ENCODE measurements at places on chromosomes 3 and 15. TPM values are rescaled to one million over a fixed set of nuclear protein-coding genes. Genes with fewer than 3 reads are reported as not detected.

- DNase-seq = no peak
Measured at GRCh38 chr15:94670438-94671034, 439.2 kb downstream of the MCTP2 start.

- DNase-seq = peak; percentile 42
Measured at GRCh38 chr3:188241072-188241471, 87.1 kb downstream of the LPP start.

DNA sequence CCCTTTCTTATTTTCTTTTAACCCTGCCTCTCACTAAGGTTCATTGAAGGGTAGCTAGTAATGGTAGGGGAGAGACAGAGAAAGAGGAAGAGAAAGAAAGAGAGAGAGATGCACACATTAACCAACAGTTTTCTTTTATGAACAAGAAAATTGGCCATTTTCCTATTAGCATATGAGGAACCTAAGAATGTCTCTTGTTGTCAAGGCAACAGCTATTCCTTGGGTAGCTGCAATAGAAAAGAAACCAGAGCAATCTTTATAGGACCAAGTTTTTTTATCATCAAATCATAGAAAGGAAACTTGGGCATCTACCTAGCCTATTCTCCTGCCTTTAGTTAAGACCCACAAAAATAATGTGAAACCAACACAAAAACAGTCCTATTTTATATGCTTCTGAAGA, 15.0 kb upstream of the CCDC39 start:
- DNase-seq = no peak

The RHCG gene
- not detected for total RNA-seq

DNA sequence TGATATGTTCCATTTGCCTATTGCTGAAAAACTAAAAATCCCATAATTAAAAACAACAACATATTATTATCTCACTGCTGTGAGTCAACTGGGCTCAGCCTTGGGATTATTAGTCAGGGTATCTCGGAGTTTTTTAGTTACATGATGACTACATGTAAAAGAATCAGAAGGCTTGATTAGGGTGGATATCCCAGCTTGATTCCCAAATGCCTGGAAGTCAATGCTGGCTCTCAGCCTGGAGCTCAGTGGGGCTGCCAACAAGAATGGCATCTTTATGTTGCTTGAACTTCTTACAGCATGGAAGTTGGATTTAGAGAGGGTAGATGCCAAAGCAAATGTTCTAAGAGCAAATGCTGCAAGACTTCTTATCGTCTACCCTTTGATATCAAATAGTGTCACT, 278.5 kb downstream of the PLOD2 start:
- peak; percentile 68 for DNase-seq

DNA sequence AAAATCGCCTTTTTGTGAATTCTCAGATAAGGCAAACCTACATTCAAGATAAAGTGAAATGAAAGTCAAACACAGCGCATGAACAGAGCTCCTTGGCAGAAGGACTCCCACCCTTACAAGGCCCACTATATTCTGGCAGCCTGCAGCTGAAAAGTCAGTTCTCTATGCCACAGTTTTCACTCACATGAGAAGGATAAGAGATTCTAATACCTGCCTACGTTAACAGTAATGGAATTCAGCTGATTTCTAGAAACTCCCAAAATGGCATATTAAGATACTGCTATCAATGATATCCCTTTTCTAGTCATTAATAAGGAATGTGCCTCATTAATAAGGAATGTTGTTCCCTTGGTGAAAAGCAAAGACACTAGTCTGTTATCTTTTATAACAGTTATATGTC, 27.0 kb downstream of the SLC30A4 start:
- DNase-seq = no peak

The GOLGA8N gene
- 4.7 TPM for total RNA-seq

- peak; percentile 80 for DNase-seq
Measured at GRCh38 chr3:42839616-42840015, 30.4 kb downstream of the ACKR2 start.

- no peak for DNase-seq
Measured at GRCh38 chr15:45794712-45795439, 160.0 kb downstream of the SQOR start.

DNA sequence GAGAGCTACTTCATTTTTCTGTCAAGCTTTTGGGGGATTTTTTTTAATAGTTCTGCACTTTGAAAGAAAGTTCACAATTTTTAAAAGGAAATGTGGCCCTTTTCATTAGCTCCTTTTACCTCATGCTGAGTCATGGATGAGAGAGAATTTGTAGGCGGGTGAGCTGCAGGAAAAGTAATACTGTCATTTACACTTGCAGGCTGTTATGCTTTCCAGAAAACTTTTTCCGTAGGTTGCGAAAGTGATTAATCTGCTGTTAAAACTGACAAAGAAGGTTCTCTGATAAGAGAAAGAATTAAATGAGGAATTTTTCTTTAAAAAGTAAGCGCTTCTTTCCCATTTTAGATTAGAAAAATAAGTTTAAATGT, 430.2 kb downstream of the LPP start:
- peak; percentile 50 for DNase-seq

GRCh38 chr15:44137750-44138149, 57.3 kb downstream of the FRMD5 start:
- no peak for DNase-seq

DNA sequence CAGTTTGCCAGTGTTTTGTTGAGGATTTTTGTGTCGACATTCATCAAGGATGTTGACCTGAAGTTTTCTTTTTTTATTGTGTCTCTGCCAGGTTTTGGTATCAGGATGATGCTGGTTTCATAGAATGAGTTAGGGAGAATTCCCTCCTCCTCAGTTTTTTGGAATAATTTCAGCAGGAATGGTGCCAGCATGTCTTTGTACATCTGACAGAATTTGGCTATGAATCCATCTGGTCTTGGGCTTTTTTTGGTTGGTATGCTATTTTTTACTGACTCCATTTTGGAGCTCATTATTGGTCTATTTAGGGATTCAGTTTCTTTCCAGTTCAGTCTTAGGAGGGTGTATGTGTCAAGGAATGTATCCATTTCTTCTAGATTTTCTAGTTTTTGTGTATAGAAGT, 320.0 kb upstream of the PPP2R3A start:
- DNase-seq = no peak

The RASL12 gene
- 0.36 TPM for total RNA-seq

DNA sequence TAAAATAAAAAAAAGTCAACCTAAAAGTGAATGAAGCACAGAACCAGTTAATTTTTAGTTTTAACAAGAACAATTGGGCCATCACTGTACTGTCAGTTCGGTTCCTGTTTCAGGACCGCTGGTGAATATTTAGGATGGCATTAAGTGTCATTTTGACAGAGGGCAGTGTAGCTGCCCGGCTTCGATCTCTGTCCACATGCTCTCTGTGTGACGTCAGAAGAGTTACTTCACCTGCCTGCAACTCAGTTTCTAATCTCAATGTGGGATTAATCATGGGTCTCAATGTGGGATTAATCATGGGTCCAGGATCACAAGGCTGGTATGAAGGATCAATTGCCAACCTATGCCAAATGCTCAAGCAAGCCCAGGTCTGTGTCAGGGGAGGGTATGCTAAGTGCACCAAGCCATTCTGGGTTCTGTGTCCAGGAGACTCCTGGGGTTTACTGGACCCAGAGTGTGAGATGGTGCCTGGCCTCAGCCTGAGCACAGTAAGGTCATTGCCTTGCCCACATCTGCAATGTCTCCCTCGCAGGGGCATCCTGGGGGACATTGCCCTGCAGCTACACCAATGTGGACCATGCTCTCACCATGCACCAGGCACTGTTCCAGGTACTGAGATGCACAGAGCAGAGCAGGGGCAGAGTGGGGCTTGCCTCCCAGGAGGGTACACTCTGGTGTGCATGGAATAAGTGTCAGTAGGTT, 8.1 kb downstream of the GABRA5 start:
- no peak for DNase-seq

DNA sequence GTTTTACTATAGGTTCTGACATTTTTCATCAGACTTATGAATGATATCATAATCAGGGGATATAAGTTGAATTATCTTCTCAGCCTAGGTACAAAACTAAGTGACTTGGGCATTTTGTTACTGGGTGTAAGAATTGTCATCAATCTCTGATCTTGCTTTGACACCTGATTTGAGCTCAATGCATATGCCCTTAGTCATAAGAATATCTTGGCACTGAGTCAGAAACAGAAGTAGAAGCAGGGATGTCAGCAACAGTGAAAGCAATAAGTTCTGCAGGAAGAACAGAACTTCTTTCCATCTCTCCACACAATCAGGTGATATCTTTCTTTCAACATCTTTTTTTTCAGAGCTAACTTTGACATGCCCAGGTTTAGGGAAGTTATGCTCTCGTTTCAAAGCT, 14.6 kb downstream of the SLITRK3 start:
- no peak for DNase-seq

DNA sequence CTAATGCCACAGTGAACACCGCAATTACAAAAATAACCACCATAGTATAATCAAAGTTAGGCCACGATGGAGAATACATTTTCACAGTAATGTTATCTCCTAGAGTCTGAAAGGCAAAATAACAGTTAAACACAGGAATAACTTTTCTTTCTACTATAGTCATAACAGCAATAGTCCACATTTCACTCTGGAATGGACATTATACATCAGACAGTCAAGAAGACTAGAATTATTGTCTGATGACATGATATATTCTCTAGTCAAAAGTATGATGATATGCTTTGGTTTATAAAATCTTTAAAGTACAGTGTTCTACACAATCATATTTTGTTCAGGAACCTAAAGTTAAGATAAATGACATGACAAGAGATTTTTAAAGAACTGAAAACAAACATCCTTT, 18.0 kb downstream of the SPPL2A start:
- DNase-seq = no peak

- DNase-seq = peak; percentile 18
Measured at GRCh38 chr3:162170581-162170980, 674.0 kb downstream of the OTOL1 start.

The ITIH1 gene
- not detected for total RNA-seq

- no peak for DNase-seq
Measured at GRCh38 chr3:195078891-195079440, 192.0 kb downstream of the XXYLT1 start.

GRCh38 chr15:33587773-33588172, 277.0 kb downstream of the RYR3 start:
- peak; percentile 21 for DNase-seq

DNA sequence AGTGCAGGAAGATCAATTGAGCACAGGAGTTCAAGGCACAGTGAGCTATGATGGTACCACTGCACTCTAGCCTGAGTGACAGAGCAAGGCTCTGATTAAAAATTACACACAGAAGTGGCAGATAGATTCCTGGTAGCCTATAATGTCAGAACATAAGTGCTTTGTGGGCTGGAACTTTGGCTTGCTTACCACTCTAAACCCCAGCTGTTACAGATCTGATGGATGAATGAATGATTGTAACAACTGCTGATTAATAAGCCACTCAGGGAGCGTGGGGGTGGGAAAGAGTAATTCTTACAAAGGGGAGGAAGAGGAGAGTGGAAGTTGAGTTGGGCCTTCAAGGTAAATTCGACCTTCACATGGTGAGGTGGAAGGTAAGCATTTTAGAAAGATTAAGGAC, 40.9 kb upstream of the PTPN23 start:
- DNase-seq = no peak

The GABRR3 gene
- total RNA-seq = not detected

DNA sequence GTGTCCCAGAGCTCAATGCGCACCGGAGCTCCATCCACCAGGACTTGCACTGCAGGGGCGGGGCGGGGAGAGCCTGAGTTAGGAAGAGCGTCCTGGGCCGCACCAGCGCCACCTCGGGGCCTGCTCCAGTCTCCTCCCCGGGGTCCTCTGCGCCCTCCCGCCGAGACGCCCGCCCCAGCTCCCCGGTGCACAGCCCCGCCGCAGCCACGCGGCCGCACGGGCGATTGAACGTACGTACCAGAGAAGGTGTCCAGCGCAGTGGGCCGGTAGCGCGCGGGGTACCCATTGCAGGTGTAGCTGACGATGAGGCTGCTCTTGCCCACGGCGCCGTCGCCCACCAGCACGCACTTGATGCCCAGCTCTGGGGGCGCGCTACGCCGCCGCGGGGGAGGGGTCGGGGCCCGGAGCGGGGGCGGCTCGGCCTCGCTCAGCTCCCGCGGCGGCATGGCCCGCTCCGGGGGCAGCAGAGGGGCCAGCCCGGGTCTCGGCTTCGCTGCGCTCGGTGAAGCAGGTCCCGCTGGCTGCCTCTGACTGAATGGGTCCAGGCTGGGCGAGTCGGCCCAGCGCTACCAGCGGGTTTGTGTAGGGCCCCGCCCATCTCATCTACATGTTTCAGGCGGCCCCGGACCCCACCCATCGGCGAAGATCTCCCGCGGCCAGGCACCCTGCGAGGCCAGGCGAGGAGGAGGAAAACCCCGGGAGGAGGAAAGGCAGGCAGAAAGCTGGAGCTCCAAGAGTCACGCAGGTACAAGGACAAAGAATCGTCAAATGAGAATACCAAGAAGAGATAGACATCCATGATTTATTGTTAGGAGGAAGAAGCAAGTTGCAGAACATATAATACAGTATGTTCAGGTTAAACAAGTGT, at the start of gene RHOV:
RHOV (minus strand) TSS at position 541 of the 868 bp plus-strand sequence; CDS start at position 446, 95 bp downstream.
- peak; percentile 93 for DNase-seq

DNA sequence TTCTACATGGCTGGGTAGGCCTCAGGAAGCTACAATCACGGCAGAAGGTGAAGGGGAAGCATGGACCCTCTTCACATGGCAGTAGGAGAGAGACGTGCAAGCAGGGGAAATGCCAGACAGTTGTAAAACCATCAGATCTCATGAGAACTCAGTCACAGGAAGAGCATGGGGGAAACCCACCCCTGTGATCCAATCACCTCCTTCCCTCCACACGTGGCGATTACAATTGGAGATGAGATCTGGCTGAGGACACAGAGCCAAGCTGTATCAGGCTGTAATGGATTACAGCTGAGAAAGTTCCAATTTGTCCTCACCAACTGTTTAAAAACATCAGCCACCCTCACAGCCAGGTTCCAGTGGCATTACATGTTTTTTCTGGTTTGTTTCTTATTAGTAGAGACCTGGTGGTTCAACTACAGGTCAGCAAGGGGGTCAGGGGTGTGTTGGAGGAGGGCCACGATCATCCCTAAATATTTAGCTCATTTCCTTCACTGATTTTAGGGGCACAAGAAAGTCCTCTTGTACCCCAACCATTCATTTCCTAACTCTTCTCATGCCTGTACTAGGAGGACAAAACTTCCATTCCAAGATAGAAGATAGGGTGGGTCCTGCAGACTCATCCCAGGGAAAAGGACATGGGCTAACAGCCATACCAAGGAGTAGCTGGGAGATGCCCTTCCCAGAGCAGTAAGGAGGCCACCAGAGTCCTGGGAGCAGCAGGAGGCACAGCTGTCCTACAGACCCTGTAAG, 54.4 kb downstream of the ANXA2 start:
- no peak for DNase-seq

The LDHAL6B gene
- total RNA-seq = not detected

The CYP1A1 gene
- not detected for total RNA-seq

- DNase-seq = peak; percentile 84
Measured at GRCh38 chr3:129001806-129002572, 885 bp downstream of the EFCC1 start.

- no peak for DNase-seq
Measured at GRCh38 chr3:99505200-99505599, 133.2 kb upstream of the COL8A1 start.

GRCh38 chr15:76172782-76173181, 113.0 kb downstream of the TMEM266 start:
- DNase-seq = no peak

The GP5 gene
- 0.36 TPM for total RNA-seq

GRCh38 chr3:119751423-119751822, 30.5 kb upstream of the NR1I2 start:
- DNase-seq = no peak

The TRH gene
- under 0.01 TPM for total RNA-seq

The NME9 gene
- total RNA-seq = not detected

The LTF gene
- 0.72 TPM for total RNA-seq
